Stimulated activated CD4-positive, alpha-beta T cell treated with anti-CD3 and anti-CD28 coated beads, Interleukin-15, amount 100 ng/mL, for 1 hour (primary cell): ENCODE measurements at places on chromosomes 1 and 21.

DNA sequence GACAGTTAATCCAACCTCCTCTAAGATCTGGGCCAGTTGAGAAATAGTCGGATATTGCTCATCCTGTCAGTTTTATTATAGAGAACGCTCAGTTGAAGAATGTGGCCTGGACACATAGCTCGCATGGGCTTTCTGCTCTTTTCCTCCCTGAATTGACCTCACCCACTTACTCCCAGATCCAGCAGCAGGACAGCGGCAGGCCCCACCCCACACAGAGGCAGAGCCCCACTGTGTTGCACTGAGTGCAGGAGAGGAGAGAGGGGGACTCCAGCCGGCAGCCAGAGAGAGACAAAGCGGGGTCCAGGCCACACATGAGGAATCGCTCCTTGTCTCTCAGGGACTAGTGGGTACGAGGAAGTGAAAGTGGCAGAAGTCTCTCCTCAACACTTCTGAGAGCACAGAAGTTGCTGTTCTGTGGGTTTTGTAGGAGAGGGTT lies 78.6 kb downstream of the LAMC1 start:
- DNase-seq: no peak

GRCh38 chr1:183048087-183049085 lies 25.2 kb downstream of the LAMC1 start:
- no peak for DNase-seq

DNA sequence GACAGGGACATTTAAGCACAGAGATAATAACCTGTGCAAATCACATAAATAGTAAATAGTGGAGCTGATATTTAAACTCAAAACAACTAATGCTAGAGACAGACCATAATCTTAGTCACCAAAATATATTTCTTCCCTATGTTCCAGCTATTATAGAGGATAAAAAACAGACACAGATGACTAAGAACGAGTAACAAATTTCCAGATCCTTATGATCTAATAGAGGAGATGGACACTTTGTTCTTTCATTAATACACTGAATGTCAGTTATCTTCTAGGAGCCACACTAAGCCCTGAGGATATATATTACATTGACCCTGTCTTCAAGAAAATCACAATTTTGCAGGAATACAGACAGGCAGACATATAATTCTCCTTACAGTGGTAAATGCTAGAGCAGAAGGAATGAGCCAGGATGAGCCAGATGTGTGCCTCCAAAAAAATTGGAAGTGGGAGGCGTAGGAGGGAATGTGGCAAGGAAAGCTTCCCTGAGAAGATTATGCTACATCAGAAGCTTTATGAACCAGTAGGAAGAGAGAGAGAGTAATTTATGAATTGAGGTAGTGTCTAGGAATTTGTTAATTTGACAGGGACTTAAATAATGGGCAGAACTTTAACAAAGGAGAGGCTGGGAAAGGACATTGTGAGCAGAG lies 395.4 kb upstream of the BEND5 start:
- no peak for DNase-seq

- no peak for DNase-seq
These were observed 7.3 kb downstream of the SYNC start for GRCh38 chr1:32695098-32695904.

DNA sequence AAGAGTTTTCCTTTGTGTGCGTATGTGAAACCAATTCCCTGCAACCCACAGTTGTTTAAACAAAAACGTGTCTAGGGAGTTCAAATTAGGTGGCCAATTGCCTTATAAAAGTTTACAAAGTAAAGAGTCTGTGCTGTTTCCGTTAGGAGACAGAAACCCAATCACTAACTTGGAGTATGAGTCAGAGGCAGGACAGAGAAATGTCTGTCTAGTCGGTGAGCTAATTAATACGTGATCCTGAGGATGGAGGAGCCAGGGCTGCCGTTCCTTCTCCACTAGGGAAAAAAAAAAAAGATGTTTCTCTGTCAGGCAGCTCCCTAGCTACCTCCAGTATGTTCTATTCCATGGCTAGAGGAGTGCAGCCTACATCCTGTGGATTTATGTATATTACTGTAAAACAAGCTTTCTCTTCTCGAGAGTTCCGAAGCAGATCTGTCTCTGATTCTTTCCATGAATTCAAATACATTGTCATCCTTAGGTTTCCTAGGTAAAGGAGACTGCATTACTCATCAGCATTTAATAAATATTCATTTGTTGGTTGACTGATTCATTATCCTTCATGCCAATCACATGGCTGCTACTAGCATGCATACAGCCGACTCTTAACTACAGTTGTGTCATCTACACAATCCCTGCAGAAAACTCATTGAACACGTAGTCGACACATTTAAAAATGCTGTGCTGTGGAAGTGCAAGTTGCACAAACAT lies 430.6 kb downstream of the KIF26B start:
- no peak for DNase-seq

DNA sequence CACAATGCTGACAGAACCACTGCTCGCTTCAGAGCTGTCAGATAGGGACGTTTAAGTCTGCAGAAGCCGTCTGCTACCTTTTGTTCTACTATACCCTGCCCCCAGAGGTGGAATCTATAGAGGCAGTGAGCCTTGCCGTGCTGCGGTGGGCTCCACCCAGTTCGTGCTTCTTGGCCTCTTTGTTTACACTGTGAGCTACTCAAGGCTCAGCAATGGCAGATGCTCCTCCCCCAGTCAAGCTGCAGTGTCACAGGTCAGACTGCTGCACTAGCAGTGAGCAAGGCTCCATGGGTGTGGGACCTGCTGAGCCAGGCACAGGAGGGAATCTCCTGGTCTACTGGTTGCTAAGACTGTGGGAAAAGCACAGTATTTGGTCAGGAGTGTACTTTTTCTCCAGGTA lies 47.1 kb downstream of the LEPR start:
- DNase-seq: no peak

- DNase-seq: no peak
These were observed 79.8 kb upstream of the WNT4 start for GRCh38 chr1:22222723-22223122.

DNA sequence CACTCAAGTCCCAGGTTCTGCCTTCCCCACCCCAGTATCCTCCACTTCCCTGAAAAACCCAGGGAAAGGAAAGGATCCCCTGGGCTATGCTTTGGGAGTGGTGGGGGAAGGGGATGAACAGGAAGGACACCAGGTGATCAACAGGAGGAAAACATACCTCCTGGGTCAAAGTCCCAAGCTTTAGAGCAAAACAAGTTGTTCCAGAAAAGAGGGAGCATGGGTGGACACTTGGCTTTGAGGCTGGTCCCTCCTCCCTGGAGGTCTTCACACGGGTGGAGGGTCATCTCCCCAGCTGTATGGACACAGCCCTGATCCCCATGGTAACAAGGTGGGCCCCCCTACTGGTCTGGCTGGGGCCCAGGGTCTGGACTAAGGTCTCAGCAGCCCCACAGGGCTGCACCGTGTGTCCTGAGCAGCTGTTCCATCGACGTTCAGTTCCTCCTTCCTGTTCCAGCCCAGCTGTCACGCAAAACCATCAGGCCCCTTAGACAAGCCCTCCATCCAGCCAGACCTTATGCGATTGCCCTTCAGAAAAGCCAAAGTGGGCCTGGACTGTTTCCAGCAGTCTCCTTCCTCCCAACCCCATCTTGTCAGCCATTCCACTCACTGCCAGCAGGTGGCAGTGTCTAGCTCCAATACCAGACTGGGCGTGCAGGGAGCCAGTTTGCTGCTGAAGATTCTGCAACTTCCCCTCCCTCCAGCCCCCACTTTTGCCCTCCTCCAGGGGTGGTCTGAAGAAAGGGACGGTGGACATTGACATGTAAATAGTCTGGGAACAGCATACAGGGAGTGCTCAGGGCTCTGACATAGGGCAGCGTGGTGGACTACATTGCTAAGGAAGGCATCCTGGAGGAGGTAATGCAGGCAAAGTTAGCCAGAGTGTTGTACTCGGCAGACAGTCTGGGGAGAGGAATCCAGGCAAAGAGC lies 2.9 kb upstream of the PDZK1IP1 start:
- DNase-seq: peak; percentile 59

DNA sequence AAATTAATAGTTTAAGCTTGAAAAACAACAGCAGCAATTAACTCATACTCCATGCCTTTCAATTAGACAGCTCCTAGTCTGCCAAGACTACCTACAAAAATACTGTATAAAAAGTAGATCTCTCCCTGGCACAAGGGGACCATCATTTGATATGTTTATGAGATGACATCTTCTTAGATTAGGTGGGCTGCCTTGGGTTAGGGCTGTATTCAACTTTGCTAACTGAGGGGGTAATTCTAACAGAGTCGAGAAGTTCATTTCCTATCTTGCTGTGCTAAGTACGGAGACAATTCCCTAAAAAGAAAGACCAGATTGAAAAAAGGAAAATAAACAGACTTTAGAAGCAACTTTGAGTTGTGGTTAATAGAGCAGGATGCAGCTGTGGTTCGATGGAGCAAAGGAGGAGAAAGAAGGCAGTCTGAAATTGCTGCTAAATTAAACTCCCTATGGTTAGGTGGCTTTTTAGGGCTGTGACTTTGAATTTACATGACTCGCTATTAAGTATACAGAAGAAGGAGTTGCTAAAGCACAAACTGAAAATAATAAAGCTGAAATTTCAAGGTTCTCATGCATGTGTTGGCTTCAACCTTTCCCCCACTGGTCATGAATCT lies 75.4 kb downstream of the CDC7 start:
- no peak for DNase-seq
